Peyer's patch (tissue), 4 donors: ENCODE measurements at places on chromosomes 7 and 10. TPM values are rescaled to one million over a fixed set of nuclear protein-coding genes. Genes with fewer than 3 reads are reported as not detected.

DNA sequence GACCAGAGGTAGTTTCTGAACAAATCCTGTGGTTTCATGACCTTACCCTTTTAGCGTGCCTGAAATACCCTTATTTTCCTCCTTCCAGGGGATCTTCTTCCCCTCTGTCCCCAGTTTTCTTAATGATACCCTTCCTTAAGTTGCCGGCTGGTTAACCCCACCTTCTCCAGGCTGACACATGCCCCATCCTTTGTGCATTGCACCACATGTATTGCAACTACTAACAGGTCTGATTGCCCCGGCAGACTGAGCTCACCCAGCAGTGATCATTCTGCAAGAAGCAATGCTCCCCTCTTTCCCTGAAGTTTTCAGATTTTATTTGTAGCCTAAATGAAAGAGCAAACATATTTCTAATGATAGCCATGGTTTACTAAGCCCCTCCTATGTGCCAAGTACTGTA is 108.2 kb downstream of the HIP1 start:
- no peak for DNase-seq

- DNase-seq, result peak; percentile 61
Measured at GRCh38 chr7:103065667-103066066, 8.9 kb downstream of the FBXL13 start.

- no peak for DNase-seq
Measured at GRCh38 chr10:125208854-125209565, 48.6 kb upstream of the CTBP2 start.

- no peak for DNase-seq
Measured at GRCh38 chr7:18163091-18163490, 135.4 kb upstream of the PRPS1L1 start.

GRCh38 chr7:37330775-37331174 is 117.9 kb downstream of the ELMO1 start:
- DNase-seq, result no peak

- DNase-seq, result no peak
Measured at GRCh38 chr7:130352194-130353074, 7.8 kb downstream of the CPA5 start.

DNA sequence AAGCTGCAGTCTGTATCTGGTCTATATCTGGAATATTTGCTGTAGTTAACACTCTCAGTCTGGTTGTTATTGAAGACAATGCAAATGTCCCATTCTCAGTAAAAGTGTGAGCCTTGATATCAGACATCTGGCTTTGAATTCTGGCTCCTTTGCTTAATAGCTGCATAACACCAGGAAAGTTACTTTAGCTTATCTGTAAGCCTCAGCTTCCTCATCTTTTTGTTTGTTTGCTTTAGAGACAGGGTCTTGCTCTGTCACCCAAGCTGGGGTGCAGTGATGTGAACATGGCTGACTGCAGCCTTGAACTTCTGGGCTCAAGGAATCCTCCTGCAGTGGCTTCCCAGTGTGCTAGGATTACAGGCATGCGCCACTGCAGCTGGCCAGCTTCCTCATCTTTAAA is 41.3 kb downstream of the CNNM2 start:
- DNase-seq, result no peak

DNA sequence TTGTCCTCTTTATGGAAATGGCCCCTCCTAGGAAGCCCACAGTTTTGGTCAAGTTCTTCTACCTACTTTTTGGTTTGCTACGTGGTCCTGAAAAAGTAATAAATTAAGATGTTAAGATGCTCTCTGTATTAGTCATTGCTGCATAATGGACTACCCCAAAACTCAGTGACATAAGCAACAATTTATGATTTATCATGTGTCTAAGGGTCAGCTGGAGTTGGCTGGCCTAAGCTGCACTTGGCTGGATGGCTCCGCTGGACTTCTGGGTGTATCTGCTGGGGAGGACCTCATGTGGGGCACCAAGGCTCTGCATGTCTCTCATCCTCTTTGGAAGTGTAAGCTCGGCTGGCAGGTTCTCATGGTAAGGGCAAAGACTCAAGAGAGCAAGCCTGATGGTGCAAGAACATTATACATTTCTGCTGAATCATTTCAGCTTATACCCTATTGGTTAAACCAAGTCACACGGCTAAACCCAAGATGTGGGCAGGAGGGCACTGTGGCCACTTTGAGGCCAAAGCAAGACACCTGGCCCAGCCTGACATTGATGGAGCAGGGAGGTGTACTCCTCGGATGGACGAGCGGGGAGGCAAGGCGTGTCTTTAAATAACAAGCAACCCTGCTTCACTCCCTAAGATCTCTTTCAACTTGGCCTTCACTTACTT is 47.7 kb downstream of the TBXAS1 start:
- no peak for DNase-seq

GRCh38 chr10:50394832-50395231 is 143.5 kb upstream of the ASAH2 start:
- no peak for DNase-seq

DNA sequence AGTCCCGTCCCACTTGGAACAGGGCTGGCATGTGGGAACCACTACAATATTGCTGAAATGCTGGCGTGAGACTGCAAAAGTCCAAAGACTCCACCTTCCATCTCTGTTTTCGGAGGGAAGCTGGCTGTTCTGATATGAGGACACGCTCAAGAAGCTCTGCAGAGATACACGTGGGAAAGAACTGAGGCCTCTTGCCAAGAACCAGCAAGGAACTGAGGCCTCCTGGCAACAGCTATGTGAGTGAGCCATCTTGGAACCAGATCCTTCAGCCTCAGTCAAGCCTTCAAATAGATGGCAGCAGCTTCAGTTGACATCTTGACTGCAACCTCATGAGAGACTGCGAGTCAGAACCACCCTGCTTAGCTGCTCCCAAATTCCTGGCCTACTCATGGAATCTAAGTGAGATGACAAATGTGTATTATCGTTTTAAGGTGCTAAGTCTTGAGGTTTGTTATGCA is 30.8 kb downstream of the SGMS1 start:
- DNase-seq, result no peak

GRCh38 chr7:52154382-52154781 is 837.8 kb upstream of the COBL start:
- no peak for DNase-seq

- no peak for DNase-seq
Measured at GRCh38 chr10:75166623-75166972, 44.0 kb upstream of the VDAC2 start.

GRCh38 chr7:106285855-106286492 is 1.2 kb upstream of the NAMPT start:
- no peak for DNase-seq

DNA sequence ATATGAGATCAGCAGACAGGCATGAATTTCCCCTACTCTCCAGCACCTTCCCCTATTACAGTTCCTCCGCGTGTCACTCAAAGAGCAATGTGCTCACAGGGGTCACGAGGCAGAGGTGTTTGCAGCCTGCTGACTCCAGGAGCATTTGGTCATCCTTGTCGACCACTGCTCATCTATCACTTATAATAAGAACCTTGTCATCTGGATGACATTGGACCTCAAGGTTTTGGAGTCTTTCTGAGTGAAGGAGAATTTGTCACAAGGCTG is 32.9 kb upstream of the PLPP4 start:
- no peak for DNase-seq

DNA sequence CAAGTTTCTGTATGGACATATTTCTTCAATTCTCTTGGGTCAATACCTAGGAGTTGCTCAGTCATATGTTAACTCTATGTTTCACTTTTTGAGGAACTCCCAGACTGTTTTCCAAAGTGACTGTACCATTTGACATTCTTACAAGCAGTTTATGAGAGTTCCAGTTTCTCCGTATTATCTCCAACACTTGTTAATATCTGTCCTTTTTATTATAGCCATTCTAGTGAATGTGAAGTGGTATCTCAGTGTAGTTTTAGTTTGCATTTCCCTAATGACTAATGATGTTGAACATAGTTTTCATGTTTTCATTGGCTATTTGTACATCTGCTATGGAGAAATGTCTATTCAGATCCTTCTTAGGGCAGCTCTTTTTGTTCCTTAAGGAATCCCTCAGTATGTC is 531.0 kb upstream of the GALNT17 start:
- no peak for DNase-seq

DNA sequence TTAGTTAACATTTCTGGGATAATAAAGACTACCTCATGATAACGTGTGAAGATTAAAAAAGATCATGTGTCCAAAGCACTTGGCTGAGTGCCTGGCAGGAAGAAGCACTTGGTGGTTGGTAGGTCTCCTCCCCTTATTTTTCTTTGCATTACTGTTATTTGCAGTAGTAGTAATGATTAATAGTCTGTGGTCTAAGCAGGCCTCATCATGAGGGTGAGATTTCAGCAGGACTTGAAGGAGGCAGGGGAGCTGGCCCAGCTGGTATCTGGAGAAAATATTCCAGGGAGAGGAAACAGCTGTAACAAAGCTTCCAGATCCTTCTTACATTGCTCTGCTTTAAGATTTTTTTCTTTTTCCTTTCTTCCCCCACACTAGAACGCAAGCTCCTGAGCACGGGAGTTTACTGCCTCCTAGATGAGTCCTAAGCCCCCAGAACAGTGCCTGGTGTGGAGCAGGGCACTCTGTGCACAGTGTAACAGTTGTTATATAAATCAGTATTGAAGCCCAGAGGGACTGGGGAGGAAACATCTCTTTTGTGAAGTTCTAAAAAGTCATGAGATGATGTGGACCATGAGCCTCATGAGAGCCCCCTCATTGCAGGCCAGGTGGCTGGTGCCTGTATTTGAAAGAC is 31.1 kb upstream of the RHEB start:
- no peak for DNase-seq

DNA sequence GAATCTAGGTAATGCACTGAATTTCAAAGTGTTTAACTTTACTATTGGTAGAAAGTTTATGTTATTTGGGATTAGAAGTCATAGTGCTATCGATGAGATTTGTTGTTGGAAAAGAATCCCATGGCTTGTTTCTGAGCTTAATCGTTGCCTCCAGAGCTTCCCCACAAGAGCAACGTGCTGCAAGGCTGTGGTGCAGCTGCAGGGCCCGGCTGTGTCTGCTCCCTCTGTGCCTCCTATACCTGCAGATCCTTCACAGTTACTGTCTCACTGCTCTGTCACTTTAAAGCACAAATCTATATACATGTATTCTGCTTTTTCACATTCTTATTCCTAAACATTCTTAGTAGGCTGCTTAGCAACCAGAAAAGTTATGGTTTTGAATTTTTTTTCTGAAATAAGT is 826.6 kb upstream of the COBL start:
- no peak for DNase-seq

DNA sequence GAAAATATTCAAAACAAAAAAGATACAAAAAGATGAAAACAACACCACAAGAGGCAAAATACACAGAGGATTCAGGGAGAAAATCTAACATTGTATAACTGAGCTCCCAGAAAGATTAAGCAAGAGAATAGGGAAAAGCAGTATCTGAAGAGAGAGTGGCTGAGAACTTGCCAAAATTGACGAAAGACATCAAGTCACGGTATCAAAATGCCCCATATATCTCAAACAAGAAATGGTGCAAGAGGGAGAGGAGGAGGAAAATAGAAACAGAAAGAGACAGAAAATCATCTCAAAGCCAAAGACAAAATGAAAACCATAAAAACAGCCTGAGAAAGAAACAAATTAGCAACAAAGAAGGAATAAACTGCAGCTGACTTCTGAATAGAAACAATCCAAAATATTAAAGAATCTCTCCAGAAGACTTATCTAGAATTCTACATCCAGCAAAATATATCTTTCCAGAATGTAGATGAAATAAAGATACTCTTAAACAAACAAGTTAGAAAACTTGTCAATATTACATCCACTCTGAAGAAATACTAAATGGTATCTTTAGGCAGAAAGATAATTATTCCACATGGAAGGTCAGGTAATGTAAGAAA is 5.5 kb downstream of the USP6NL start:
- no peak for DNase-seq

GRCh38 chr7:90593205-90593604 is 2.9 kb upstream of the CDK14 start:
- DNase-seq, result no peak

- no peak for DNase-seq
Measured at GRCh38 chr10:86862373-86862772, 95.0 kb downstream of the MMRN2 start.

The LRRC18 gene
- not detected for total RNA-seq

The CYP3A7 gene
- not detected for total RNA-seq

The ZWINT gene
- total RNA-seq, result 14.3 TPM

The GRM3 gene
- total RNA-seq, result not detected

The SPDYE2B gene
- not detected for total RNA-seq

The PTN gene
- total RNA-seq, result 5.0 TPM
